ENCODE measurements at places on chromosomes 2 and 18.

DNA sequence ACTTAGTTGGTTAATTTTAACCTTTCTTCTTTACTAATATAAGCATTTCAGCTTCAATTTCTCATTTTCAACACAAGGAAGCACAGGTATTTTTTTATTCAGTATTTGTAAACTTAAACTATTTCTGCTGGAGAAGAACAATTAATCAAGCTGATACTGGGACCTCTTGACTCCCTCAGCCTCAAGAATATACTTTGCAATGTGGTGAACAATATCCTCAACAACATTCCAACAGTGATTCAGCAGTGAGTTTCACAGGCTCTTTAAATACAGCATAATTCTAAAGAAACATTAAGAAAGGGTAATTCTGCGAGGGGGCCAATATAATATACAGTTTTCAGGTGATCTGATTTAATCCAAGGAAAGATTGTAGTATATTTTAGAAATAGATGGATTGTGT lies 10.0 kb downstream of the RAPGEF4 start:
- DNase-seq = no peak

DNA sequence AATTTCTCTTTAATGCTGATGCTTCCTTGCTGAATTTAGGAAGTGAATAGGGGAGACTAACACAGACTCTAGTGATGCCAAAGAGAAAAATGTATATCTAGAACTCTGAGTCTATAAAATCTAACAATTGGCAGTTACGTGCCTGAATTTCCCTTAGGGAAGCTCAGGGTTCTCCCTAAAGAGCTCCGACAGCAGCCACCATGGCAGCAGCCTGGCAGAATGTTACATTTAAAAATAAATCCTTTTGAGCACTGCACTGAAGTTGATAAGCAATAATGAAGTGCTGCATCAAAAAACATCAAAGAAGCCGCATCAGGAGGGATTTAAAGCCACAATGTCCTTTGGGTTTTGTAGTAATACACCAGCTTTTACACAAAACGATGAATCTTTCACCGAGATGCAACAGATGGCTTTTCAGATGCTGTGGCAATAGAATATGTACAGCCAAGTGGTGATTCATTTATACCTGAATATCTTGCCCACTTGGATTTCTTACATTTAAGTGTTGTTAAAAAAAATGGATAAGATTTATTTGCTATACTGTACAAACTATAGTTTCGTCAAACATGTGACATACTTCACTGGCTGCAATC lies 291.2 kb upstream of the SESTD1 start:
- DNase-seq = no peak

- no peak for DNase-seq
Observed at GRCh38 chr2:146964494-146964893, 880.3 kb upstream of the ACVR2A start.

GRCh38 chr2:15205562-15205961 lies 355.6 kb downstream of the NBAS start:
- no peak for DNase-seq

DNA sequence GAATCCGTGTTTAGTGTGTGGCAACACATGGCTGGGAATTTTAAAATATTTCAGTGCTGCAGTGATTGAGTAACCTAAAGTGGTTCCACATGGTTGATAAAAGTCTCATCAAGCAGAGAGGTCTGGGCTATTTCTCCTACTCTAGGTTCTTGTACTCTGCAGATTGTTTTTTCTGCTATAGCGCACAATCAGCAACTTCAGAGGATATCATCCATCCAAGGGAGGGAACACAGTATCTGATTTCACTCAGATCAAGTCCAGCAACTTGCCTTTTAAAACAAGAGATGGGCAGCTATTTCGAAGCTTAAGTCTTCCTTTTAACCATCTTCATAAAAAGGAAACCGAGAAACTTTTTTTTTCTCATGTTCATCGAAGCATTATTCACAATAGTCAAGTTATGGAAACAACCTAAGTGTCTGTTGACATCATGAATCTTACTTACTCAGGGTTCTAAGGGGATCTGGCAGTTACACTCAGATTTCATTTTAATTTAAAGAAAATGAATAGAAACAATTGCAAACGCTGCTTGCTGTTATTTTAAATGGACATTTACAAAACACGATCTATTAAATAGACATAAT lies 172.7 kb upstream of the TRIB2 start:
- DNase-seq = no peak

GRCh38 chr2:182366628-182367027 lies 60.2 kb downstream of the PDE1A start:
- no peak for DNase-seq

GRCh38 chr2:14363137-14363536 lies 269.4 kb upstream of the LRATD1 start:
- DNase-seq = no peak

- no peak for DNase-seq
Observed at GRCh38 chr2:61969376-61969775, 63.9 kb downstream of the COMMD1 start.

DNA sequence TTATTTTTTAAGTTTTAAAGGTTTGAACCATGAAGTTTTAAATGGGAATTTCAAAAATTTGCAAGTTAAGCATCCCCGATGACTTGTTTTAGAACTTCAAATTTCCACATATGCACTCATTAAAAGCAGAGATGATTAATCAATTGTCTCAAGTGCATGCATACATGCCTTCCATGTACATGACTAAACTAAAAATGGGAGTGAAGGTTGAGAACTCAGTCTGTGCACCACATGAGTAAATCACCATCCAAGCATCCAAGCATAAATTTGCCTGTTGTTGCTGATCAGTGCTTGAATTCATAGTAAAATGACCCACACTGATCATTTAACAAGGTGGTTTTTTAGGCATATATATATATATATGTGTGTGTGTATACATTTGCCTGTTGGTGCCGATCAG lies 249.8 kb downstream of the ARHGAP15 start:
- DNase-seq = no peak

DNA sequence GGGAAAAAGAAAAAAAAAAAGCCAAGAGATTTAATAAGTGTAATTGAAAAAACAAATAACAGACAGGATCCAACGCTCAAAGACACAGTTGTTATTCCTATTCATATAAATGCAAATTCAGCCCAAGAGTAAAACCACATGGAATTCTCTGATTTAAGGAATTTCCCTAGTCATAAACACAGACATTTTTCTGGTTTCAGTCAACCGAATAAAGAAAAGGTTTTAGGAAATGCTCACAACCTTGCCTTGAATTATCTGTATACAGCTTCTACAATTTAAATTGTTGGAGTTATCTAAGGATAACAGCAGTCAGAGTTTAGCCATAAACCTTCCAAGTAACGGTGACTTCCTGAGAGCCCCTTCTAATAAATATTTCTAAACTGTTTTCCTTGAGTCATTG lies 122.7 kb downstream of the VWC2L start:
- DNase-seq = no peak

GRCh38 chr18:7147399-7147798 lies 29.8 kb upstream of the LAMA1 start:
- DNase-seq = no peak
